ENCODE measurements at places on chromosomes 6 and 20.

- no peak for DNase-seq
These were observed 83.0 kb upstream of the CITED2 start for GRCh38 chr6:139457476-139457875.

DNA sequence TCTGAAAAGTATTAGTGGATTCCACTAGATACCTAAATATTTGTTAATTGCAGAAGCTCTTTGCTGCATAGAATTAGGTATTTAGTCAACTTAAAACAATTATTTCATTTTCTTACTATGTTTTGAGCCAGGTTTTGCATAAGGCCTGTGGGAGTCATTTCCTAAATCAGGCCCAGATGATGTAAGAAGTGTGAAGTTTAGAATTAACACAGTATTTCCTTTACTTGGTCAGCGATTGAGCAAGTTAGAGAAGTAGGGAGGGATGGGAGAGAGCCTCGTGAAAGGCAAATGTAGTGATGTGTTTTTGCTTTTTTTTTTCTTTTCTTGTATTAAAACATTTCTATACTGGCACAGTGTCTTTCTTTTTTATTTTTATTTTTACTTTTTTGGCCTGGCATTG lies 711.1 kb downstream of the HDGFL1 start:
- DNase-seq, result no peak

- DNase-seq, result no peak
These were observed 6.7 kb upstream of the SRC start for GRCh38 chr20:37339208-37339607.

DNA sequence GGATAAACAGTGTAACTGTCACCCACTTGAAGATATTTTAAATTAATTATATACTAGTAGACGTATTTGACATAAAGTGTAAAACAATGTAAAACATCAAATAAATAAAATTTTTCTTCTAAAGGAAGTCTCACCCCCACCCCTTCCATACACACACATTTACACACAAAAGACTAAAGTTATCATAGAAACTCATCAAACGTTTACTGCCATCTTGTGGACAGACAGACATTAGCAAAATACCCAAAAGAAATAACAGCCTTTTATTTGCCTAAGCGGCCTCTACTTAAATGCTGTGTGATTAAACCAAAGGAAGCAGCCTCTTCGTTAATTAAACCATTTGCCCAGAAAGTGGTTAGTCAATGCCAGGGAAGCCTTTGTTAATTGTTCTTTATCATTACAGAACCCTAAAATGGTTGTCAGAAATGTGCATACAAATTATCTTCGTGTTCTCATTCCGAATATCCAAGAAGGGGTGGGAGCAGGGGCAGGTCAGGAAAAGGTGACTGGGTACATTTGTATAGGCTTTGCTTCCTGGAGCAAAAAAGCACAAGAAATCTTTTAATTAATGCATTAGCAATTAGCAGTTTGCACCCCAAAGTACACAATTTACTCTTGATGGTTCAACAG lies 176.2 kb upstream of the SASH1 start:
- DNase-seq, result no peak

GRCh38 chr6:166862287-166862977 lies 93.9 kb downstream of the RNASET2 start:
- peak; percentile 33 for DNase-seq

- no peak for DNase-seq
These were observed 1.6 kb downstream of the SMPDL3A start for GRCh38 chr6:122790423-122791309.

- DNase-seq, result no peak
These were observed 6.9 kb downstream of the RTEL1 start for GRCh38 chr20:63664861-63665594.

DNA sequence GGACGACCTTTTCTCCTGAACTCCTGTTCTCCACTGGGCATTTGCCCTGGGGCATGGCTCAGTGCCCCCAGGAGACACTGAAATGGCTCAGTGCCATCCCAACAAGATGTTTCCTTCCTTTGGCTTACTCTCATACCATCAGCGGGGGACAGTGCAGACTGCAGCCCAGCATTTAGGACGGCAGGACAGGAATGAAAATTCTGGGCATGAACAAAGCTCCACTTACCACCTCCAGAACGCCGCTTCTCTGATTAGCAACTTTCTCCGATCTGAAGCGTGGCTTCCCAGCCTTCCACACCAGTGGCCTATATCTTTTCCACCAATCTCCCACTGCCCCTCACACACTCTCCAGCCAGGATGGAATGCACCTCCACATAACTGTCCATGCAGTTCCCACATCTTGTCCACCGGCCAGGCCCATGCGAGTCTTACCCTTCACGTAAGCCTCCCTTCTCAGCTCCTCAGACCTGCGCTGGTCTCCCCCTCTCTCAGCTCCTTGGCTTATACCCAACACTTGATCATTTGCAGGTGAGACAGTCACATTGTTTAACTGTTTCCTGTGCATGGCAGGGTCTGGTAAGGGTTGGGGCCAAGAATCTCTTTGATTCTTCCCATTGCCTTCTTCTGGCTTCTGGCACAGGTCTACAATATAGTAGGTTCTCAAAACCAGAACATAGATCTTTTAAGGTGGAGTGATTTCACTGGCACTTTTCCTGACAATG lies 114.5 kb downstream of the FYN start:
- no peak for DNase-seq

- no peak for DNase-seq
These were observed 17.0 kb downstream of the RNASET2 start for GRCh38 chr6:166939345-166939744.

DNA sequence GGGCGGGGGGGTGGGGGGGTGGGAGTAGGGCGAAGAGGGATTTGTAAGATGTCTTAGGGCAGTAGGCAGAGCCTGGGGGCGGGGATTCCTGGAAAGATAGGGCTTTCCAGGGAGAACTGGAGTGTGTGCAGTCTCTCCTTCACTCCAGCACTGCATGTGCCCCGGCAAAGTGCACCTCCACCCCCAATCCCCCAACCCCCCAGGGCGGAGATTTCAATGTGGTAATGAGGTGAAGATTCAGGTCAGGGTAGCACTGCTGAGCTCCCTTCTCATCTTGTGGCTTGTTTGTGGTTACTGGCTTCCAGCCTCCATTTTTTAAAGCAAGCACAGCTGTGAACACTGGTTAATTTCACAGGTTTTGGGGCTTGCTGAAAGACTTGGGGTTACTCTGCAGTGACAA lies 5.9 kb downstream of the TMEM239 start:
- DNase-seq, result peak; percentile 12

- DNase-seq, result no peak
These were observed 771.4 kb upstream of the DEFB115 start for GRCh38 chr20:30486103-30486478.

Measured in testis (tissue), 5 donors.